NCI-H748 treated with DMSO at 0.1 percent for 48 hours (cell line): ENCODE measurements at places on chromosomes 3 and 15.

DNA sequence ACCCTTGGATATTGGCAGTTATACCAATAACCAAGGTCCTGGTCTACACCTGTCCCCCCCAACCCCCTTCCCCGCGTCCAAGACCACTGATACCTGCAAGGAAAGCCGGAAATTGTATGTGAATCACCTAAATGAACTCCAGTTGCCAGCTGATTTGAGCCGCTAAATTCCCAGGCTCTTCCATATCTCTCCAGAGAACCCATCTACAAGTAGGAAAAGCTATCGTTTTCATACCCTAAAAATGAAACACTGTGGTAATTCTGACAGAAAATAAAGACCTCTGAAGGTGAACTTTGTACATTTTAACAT lies 114.2 kb upstream of the ICE2 start:
- no peak for DNase-seq

GRCh38 chr3:175668300-175668699 lies 809.2 kb downstream of the NAALADL2 start:
- DNase-seq = no peak

DNA sequence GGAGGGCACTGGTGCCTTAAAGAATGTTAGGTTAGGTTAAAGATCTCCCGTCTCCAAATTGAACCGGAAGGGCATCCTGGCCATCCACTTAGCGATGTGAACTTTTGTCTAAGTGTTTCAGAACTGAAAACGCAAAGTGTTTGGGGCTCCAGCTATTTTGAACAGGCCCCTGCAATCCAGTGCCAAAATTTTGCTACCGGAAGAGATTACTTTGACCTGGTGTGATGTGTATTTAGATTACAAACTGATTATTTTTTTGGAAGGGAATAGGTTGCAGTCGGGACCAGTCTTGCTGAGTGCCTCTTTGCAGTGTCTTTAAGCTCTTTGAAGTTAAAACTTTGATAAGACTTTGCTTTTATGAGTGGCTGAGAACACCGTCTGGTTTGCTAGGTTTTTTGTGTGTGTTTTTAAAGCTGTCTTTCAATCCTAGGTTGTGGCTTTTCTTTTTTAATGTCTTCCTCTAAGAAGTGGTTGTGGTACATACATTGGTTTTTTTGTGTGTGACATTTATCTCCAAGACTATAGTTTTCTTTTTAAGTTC lies 179.6 kb downstream of the OR4M2 start:
- no peak for DNase-seq

DNA sequence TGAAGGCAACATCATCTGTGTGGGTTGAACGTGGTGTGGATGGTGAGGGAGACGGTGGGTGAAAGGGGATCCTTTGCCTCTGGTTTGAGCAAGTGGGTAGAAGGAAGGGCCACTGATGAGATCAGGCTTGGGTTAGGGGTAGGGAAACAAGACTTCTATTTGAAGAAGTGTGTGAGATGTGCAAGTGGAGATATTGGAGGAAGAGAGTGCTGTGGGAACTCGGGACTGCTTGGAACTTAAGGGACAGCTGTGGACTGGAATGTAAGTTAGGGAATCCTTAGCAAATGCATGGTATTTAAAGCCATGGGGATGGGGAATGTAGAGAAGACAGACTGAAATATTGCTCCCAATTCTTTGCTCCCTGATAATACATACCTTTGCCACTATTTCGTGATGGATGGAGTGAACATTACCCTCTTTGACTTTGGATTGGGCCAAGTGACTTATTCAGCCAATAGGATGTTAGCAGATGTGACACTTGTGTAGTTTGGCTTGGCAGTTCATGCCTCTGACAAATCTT lies 30.2 kb upstream of the AMOTL2 start:
- no peak for DNase-seq

DNA sequence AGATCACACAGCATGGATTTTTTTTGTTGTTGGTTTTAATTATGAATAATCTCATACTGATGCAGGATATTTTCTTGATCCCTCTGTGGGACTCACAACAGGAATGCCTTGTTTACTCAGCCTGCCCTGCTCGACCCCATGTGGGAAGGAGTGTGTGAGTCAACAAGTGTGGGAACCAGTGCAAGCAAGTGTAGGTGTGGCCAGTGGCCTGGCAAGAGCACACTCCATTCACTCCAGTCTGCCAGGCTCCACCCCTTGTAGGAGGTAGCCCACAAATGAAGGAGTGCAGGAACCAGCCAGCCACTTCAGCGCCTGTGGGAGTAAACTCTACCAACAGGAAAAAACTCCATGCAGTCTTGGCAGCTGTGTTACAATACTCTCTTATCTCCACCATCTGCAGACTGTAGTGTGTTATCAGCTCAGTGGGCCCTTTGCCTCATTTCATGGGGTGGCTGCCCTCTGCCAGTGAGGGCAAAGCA lies 393.6 kb downstream of the OTOL1 start:
- no peak for DNase-seq

DNA sequence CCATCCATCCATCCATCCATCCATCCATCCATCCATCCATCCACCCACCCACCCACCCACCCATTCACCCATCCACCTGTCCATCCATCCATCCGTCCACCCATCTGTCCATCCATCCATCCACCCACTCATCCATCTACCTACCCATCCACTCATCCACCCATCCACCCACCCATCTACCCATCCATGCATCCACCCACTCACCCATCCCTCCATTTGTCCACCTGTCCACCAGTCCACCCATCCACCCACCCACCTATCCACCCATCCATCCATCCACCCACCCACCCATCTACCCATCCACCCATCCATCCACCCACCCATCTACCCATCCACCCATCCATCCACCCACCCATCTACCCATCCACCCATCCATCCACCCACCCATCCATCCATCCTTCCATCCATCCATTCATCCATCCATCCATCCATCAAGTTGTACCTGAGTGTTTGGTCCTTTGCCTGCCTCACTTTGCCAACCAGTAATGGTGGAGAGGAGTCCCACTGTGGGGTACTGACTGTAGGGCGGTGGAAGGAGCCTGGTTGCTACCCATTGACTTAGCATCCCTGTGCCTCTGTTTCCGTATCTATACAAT lies 17.3 kb downstream of the PSTPIP1 start:
- DNase-seq = no peak

DNA sequence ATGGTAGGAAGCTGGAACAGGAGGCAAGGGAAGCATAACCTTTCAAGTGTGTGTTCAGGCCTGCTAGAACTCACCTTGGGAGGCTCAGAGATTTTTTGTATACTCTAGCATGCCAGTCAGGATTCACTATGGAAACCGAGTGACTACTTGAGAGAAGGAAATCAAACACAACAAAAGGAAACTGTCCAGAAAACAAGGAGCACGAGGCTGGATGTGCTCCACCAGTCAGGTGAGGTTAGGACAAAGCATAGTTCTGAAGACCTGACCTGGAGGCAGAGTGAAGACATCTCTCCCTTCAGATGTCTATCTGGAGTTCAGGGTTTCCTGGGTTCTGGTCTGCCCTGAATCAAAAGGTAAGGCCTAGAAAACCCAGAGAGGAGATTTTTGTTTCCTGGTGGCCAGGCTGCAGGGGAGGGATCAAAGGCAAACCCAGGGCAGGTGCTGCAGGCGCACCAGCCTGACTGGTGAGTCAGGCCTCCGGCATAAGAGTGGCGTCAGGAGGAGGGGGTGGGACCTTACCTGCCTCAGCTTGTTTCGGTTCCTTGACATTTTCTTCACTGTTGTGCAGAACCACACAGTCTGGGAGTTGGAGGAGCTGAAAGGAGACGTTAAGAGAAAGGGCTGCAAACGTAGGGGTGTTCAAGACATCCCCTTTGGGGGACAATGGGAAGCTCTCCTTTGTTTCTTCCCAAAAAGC lies 52.2 kb upstream of the OSBPL11 start:
- DNase-seq = no peak

GRCh38 chr3:61015408-61015807 lies 235.8 kb downstream of the FHIT start:
- DNase-seq = no peak

GRCh38 chr15:49814709-49815108 lies 193.9 kb downstream of the DTWD1 start:
- DNase-seq = no peak

DNA sequence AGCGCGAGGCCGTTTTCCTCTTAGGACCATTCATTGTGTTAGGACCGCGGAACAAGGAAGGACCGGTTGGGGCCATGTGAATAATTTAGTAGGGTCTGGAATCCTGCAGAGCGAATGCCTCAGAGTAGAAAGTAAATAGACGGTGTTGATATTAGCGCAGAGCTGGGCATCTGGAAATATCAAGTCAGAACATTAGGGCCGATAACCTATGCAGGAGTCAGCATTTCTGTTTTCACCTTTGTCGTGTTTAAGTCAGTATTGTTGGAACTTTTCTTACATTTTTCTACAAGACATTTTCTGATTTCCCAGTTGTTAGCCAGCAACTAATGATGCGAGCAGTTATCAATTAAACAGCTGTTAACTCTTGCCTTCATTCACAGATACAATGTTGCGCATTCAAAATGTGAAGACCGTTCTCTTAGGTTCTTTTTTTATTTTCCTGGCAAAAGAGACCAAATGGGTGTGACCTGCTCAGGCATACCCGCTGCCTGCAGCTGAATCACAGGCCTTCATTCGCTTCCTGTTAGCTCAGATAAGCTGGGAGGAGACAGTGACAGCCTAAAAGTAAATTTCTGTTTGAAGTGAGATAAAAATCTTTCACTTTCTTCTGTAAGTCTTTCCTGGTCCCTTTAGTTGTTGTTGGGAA lies 966 bp upstream of the PKM start:
- DNase-seq = peak; percentile 63

GRCh38 chr3:130662501-130662996 lies 84.1 kb downstream of the PIK3R4 start:
- no peak for DNase-seq

GRCh38 chr3:115712871-115713270 lies 89.6 kb downstream of the GAP43 start:
- DNase-seq = no peak

- no peak for DNase-seq
Observed at GRCh38 chr3:157872902-157873301, 233.3 kb downstream of the SHOX2 start.

DNA sequence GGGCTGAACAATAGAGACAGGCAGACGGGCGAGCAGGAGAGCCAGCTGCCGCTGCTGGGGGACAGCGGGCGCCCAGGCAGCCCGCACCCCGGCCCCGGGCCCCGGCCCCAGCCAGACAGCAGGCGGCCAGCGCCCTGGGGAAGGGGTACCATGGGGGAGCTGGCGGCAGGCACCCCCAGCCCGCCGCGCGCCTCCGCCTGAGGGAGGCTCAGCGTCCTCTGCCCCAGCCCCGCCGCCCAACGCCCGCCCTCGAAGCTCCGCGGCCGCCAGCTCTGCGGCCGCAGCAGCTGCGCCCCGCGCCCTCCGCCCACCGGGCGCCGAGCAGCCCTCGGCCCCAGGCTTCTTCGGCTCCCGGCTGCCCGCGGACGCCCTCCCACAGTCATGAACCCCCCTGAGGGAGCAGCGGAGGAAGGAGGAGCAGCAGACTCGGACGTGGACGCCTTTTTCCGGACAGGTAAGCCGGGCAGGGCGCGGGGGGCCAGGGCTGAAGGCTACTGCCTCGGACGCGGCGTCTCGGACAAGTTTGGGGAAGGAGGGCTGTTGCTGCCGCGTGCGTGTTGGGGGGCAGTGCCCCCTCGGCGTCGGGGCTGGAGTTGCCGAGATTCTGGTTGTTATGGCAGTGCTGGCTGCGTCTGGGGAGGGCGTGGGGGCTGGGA lies 41.6 kb upstream of the ROPN1 start:
- DNase-seq = no peak

DNA sequence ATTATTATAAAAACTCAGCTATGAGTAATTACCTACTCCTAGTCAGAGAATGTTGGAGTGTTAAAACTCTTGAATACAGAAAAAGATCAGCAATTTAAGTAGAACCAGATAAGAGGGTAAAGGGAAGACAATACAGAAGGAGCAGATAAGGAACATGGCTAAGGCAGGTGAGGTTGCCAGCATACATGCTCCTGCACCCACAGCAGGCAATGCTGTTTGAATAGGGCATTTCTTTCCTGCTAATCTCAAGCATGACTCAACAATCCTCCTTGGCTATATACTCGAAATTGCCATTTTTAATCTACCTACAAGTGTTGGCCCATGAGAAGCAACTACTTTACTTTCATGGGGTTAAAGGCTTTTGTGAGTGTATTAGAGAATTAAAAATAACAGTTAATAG lies 494.5 kb downstream of the DIPK2A start:
- no peak for DNase-seq

GRCh38 chr15:52808441-52808840 lies 18.3 kb upstream of the ONECUT1 start:
- DNase-seq = no peak

GRCh38 chr3:170485696-170486095 lies 67.0 kb downstream of the CLDN11 start:
- DNase-seq = no peak

GRCh38 chr15:56733136-56734012 lies at the start of gene ZNF280D:
ZNF280D (minus strand) TSS chr15:56733509; CDS start chr15:56707109, 26,400 bp downstream.
- DNase-seq = peak; percentile 37

DNA sequence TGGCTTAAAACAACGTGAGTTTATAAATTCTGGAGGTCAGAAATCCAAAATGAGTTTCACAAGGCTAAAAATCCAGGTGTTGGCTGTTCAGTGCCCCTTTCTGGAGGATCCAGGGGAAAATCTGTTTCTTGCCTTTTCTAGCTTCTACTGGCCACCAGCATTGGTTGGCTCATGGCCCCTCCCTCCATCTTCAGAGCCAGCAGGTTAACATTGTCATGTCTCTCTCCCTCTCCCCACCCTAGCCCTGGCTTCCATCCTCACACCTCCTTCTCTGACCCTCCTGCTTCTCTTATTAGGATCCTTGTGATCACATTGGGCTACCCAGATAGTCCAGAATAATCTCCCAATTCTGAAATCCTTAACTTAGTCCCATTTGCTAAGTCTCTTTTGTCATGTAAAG lies 32.9 kb upstream of the MGLL start:
- DNase-seq = no peak

DNA sequence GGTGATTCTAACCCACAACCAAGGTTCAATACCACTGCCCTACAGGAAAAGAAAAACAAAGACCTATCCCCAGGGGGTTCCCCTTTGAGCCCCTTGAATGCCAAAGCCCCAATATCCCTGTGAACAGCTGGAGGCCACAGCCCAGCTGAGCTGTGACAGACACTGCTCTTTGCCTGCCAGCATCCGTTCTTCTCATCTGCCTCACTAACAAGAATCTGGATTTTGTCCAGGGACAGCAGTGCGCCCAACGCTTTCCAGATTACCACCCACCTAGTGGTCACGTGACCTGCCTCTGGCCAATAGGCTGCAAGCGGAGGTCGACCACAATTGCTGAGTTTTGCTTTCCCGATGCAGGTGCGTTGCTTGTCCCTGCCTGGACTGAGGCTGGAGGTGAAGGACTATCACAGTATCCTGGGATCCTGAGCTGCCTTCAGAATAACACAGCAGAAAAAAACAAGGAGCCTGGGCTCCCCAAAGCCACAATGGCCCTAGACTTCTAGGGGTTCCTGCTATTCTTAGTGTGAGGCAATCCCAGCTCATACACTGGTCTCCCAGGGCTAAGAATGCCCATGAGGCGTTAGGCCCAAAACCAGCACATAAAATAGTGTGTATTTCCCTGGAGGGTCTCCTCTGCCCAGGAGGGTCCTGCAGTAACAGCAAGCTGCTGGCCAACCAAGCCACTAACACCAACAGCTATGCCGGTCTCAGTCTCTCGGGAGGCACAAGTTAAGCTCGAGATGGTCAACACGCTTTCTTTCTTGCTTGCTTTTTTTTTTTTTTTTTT lies 13.8 kb downstream of the BDH1 start:
- DNase-seq = no peak

- DNase-seq = no peak
Observed at GRCh38 chr15:69729167-69729748, 276.6 kb downstream of the RPLP1 start.

- DNase-seq = no peak
Observed at GRCh38 chr15:79811406-79812405, 85.1 kb downstream of the MTHFS start.
